ENCODE measurements at places on chromosomes 4 and X. TPM values are rescaled to one million over a fixed set of nuclear protein-coding genes. Genes with fewer than 3 reads are reported as not detected.

DNA sequence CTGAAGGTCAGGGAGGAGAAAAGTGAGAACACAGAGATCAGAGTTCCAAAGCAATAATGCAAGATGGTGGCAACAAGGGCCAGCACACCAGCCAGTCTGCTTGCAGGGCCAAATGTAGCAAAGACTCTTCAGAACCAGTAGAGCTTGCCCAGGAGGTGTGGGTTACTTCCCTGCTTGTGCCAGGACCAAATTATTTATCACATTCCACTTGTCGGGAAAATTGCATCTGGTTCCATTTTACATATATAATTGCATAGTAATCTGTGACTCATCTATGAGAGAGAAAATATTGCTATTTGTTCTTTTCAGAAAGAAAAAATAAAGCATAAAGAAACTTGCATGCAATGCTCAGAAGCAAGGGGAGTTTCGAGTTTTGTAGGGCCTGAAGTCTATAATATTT, 41.4 kb downstream of the MAML3 start:
- DNase-seq = no peak

GRCh38 chr4:84971319-84971932, 4.9 kb upstream of the WDFY3 start:
- no peak for DNase-seq

- DNase-seq = no peak
Observed at GRCh38 chrX:54819201-54819600, 11.7 kb downstream of the MAGED2 start.

GRCh38 chr4:108941904-108942430, 179.1 kb upstream of the ETNPPL start:
- no peak for DNase-seq

NUDT11 gene
- 2.8 TPM for total RNA-seq

GRCh38 chrX:150446995-150447394, 83.9 kb downstream of the MAMLD1 start:
- no peak for DNase-seq

- no peak for DNase-seq
Observed at GRCh38 chr4:2179717-2180116, 62.2 kb downstream of the HAUS3 start.

DNA sequence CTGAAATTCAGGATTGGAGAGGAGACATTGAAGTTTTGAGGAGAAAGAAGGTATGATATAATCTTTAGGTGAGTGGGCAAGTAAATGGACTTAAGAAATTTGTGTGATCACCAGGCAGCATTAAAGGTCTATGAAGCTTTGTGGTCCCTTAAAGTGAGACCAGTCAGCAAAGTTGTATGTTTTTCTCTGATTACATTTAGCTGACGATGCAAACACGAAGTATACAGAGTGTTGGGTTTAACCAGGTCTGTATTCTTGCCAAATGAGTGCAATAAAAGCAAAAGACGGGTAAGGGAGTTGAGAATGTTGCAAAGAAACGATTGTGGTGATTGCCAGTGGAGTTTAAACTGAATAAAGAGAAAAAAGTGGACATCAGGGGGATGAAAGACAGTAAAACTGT, 11.6 kb upstream of the YIPF6 start:
- DNase-seq = no peak

- no peak for DNase-seq
Observed at GRCh38 chr4:119536572-119537528, 91.8 kb downstream of the PDE5A start.

DNA sequence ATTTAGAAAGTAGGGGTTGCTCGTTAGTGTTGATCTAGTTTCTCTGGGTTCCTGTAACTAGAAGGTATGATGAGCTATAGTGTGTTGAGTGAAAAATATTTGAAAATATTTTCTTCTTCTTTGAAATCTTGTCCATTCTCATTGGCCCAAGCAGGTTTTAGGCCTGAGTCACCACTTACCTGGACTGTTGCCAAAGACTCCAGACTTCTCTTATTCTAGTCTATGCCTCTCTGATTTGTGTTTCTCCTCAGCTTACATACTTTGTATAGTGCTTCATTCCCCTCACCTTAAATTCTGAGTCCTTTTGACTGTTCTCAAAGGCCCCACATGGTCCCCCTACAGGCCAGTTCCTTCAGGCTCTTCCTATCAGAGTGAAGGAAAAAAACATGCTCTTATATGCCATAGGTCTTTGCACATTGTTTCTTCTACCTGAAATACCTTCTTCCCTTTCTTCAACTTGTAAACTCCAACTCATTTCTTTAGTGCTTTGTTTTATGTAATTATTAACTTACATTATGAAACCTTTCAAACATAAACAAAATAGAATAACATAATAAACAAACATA, 258.2 kb downstream of the PPP1R2C start:
- no peak for DNase-seq

NXF3 gene
- total RNA-seq = not detected

DNA sequence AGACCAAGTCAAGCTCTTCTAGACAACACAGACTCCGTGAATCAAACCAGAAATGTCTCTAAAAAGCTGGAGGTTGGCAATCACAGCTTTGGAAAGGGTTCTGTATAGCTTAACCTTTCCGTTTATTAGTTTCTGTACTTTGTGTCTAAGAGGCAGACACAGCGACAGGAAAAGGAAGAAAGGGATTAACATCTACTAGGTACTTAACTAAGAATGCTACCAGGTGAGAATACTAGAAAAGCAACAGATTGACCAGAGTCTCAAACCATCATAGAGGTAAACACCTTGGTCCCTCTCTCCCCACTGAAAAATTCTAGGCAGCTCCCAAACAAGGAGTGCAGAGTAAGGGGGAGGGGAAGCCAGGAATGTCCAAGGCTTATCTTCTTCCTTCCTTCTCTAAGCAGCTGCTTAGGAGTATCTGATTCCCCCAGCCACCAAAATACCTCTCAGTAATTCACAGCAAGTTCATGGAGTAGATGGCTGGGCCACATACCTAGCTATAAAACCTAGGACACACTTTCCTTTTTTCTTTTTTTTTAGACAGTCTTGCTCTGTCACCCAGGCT, 80.8 kb downstream of the APBB2 start:
- no peak for DNase-seq

DNA sequence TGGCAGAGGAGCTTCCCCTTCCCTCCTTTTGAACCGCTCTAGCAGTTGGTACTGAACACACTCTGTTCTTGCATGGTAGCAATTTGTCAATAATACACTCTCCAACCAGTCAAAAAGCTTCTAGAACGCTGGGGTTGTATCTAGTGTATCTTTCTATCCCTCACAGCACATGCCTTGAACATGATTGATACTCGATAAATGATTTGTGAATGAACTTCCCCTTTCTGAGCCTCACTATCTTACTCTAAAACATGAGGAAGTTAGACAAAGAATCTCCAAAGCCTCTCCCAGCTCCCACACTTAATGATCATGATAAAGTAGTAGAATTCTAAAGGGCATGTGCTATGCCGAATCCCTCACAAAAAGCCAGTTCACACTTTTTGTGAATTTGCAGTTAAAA, 64.4 kb downstream of the DLG3 start:
- DNase-seq = no peak

DNA sequence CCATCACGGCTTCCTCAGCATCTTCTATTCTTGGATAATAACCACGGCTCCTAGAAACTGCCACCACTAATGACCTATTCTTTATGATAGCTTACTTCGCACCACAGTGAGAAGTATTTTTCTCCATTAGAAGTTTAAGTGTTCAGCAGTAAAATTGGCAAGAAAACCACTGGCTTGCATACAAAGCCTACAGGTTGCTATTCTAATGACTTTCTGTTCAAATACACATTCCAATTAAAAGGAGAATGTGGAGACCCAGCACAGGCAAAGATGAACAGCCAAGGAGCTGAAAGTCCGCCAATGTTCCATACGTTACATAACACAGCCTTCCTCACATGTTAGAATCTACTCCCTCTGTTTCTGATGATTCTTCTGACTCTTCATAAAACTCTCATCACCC, 875.0 kb upstream of the PRKX start:
- no peak for DNase-seq

DNA sequence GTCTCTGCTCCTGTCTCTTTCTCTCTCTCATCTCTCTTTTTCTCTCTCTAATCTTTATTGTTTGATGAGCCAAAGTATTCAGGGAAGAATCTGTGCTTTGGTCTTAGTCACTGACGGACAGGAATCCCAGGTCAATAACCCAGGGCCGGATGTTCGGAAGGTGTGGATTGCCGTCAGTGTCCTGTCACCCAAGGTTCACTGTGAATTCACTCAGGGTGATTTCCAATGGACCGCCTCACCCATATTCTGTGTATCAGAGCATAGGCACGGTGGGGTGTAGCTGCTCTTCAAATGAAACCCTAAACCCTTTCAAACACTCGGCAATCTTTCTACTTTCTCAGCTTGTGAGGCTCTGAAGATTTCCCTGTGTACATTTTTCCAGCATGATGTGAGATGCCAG, 144.6 kb upstream of the GPC4 start:
- no peak for DNase-seq
